ENCODE measurements at places on chromosomes 13 and 19.
A peak's percentile ranks its signal among the peaks of the same experiment; 100 is the strongest.

DNA sequence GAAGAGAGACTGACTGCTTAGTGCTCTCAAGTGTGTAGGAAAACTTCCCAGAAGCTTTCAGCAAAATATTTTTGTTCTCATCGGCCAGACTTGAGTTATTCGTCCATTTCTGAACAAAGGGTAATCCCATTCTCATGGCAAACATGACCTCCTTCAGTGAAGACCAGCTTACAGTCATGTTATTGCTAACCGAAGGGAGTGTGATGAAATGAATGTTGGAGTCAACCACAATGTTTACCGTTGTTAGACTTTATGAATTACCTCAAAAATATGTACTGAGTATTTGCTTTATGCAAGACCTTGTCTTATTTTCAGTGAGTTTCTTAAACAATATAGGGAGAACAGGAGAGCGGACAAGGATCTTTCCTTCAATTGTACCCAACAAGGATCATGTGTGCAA, 228.6 kb downstream of the LMO7 start:
- no peak for DNase-seq

DNA sequence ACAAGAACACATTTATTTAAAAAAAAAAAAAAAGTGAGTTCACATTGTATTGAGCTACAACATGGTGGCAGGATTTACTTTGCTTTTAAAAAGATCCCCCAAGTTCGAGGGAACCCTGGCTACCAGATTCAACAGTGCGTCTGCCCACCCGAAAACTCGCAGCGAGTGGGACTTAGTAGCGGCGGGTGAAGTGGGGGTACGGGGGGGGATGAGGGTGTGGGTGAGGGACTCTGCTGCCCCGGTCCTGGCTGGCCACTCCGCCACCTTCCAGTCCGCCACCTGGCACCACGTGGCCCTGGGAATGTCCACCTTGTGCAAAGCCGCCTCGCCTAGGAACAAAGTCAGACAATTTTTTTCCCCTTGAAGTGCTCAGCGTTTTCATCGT, 19.3 kb upstream of the TINCR start:
- DNase-seq, result no peak

DNA sequence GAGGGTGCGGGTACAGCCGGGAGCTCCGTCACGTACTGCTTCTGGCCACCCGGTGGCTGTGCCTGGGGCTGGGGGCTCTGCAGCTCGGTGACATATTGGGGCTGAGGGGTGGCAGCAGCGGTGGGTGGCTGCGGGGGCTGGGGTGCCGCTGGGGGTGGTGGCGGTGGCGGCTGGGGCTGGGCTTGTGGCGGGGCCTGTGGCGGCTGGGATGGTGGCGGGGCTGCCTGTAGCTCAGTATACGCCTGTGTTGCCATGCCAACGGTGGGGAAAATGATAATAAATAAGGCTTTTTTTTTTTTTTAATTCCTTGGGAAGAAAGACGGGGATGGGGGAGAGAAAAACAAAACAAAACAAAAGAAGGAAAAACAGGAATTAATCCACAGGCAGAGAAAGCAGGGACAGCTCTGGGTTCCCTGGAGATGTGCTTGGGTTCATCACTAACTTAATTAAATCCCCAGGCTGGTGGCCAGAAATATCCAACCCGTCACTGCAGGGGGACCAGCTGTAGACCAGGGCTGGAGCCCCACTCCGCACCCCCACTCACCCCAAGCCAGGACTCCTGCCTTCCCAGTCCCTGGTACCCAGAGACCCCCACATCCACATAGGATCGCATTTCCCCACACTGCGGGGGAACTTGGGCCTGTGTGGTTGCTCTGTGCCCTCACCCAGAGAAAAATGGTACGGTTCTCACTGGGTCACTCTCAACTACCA, 12.4 kb downstream of the RFX1 start:
- no peak for DNase-seq

DNA sequence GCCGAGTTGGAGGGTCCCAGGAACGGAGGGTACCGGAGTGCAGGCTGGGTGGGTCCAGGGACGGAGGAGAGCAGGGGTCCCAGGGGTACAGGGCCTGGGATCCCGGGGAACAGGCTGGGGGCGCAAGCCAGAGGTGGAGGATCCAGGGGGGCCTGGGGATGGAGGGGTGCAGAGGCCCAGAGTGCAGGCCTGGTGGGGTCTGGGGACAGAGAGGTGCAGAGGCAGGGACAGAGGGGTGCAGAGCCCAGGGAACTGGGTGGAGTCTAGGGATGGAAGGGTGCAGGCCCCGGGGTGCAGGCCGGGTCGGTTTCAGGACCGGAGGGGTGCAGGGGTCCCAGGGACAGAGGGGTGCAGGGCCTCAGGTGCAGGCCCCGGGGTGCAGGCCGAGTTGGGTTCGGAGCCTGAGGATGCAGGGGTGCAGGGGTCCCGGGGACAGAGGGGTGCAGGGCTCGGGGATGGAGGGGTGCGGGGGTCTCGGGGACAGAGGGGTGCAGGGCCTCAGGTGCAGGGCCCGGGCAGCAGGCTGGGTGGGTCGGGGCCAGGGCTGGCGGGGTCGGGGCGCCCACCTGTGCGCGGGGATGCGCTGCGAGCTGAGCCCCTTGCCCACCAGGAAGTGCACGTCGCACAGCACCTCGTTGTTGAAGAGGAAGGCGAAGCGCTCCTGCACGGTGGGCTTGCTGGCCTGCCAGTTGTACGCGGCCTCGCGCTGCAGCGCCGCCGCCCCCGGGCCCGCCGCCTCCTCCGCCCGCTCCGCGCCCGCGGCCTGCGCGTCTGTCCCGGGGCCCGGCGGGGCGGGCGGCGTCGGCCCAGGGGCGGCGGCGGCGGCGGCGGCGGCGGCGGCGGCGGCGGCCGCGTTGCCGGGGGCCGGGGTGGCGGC, 545 bp downstream of the BTBD2 start:
- DNase-seq, result no peak

GRCh38 chr19:50830266-50831025, 2.9 kb downstream of the KLK15 start:
- no peak for DNase-seq

DNA sequence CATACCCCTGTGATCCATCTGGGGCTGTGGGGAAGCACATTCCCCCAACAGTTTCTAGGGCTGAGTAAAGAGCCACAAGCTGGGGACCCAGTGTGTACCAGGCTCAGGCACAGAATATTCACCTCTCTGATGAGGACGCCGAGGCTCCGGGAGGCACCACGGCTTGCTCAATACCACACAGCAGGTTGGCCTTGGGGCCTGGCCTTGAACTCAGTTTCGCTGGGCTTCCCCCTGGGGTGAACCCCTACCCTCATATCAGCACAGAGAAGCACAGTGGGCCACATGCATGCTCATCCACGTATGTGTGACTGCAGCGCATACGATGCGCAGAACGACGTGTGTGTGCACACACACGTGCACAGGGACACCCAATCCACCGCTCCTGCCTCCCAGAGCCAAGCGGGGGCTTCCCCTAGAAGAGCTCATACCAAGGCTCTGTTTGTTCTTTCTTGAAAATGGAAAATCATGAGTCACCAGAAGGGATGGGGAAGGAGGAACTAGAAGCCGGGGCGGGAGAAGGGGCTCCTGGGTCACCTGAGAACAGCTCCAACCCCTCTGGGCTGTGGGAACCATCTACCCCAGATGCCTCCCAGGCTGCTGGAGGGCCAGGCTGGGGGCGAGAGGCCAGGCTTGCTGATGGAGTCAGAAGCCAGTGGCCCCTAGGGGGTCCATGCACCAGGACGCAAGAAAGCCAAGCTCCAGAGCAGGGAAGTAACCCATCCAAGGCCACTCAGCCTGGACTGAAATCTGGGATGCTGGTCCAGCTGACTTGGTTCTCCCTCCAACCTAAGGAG, 4.9 kb upstream of the PDE4C start:
- DNase-seq, result no peak

DNA sequence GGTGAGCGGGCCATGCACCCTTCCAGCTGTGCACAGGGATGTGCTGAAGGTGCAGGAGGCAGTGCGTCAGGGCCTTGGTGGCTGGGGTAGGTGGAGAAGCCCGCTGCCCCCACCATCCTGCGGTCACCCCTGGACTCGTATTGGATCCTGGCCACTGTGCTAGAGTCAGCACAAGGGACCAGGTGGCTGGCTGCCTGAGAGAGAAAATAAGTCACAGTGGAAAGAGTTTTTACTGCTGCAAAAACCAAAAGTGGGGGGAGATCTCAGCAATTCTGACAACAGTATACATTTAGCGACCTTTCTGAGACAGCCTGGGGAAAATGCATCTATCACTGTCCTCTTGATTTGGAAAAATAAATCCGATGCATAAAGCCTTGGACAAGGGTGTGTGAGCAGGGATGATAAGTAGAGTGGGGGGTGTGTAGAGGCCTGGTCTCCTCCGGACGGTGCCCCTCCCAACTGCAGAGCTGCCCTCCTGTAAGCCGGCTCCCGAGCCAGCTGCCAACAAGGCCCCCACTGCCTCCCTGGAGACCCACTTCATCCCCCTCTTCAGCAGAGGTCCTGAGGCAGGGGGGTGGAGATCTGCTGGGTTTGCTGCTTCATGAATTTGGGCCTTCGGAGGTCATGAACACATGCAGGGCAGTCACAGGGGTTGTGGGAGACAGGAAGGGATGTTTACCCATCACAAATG, 84.2 kb downstream of the SLC7A1 start:
- no peak for DNase-seq

- no peak for DNase-seq
These were observed 117.5 kb downstream of the CCNA1 start for GRCh38 chr13:36549755-36550154.

- no peak for DNase-seq
These were observed 485.3 kb downstream of the UQCRFS1 start for GRCh38 chr19:28727480-28728159.

GRCh38 chr13:73578251-73578875, 519.6 kb downstream of the KLF5 start:
- no peak for DNase-seq

- no peak for DNase-seq
These were observed 336.0 kb downstream of the TBC1D4 start for GRCh38 chr13:75145927-75146326.

DNA sequence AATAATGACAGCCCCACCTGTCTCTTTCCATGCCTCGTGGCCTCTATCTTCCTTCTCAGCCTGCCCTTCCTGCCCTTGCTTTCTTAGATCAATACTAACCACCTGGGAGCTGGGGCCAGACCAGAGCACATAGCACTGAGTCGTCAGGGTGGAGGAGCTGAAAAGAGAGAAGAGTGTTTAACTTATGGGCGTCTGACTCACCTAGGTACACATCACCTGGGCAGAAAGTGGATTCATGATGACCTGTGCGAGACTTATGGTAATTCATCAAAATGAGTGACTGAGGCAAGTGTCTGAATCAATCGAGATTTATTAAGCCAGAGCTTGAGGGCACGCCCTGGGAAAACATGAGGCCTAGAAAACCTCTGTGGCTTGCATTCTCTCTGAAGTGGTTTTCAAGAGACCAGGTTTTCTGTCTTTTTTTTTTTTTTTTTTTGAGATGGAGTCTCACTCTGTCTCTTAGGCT, 19.2 kb downstream of the CEACAM6 start:
- DNase-seq, result no peak

DNA sequence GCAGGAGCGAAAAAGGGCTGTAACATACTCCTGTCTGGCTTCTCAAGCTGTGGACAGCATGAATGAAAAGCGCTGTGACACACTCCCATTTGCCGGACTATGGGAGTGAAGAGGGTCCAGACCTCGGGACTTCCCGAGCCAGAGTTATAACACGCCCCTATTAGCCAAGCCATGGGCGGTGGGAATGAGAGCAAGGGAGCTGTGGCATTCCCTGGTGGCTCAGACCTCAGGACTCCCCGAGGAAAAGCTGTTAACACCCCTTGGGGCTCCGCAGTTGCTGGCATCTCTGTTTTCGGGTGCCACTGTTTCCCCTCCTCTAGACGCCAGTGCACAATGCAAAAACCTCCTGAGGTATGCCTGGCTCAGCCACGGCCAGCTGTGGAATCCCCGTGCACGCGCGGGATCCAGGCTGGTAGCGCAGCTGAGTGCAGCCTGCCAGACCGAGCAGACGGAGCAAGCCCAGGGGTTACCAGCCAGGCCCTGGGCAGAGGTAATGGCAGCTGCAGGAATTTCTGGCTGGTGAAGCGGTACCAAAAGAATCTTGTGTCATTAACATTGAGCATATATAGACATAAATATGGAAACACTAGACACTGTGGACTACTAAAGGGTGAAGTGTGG, 1534.6 kb upstream of the PRR20A start:
- DNase-seq, result no peak

- DNase-seq, result no peak
These were observed 330.2 kb downstream of the KLF12 start for GRCh38 chr13:73803997-73804396.

DNA sequence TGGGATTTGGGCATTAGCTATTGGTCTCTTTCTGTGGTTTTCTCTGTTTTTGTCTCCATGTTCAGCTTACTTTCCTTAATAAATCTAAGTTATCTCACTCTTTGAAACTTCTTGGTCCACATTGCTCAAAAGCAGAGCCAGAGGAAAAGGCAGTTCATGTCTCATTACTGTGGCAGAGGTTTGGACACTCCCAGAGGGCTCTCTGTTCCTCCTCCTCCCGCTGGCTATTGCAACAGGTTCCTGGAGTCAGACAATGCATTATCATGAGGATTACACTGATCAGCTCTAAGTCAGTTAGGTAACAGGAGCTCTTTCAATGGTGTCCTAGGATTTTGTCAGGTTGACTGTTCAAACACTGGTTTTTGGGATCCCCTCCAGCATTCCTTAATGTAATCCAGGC, 298.8 kb downstream of the NDFIP2 start:
- no peak for DNase-seq

DNA sequence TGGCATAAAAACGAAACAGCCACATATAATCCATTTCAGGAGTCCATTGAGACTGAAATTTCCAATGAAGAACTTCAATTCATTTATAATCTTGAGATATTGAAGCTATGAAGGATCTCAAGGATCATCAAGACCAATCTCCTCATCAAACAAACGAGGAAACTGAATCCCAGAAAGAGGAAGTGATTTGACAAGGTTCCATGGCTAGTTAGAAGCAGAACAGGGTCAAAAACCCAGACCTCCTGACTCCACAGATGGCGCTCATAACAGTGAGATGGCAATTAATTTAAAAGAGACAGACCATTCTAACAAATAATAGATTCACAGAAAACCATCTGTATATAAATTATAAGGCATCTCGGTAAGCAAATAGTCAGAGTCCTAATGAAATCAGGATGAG, 229.7 kb downstream of the KCTD12 start:
- no peak for DNase-seq

DNA sequence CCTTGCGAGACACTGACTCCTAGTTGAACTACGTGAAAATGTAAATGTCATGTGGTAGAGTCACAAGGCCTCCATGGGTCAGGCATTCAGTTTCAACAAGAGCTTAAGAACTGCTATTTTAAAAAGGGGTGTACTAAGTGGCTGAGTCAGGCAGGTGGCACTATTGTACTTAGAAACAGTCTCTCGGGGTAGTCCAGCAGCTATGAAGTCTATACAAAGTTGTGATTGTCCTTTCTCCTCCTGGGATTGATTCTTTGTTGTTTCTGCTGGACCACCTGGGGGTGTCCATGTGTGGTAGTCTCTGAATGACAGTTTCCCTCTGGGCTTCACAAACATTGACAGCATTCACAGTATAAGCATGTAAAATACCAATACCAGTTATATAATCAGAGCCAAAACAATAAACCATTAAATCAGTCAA, 33.0 kb downstream of the UGGT2 start:
- DNase-seq, result peak; percentile 8

DNA sequence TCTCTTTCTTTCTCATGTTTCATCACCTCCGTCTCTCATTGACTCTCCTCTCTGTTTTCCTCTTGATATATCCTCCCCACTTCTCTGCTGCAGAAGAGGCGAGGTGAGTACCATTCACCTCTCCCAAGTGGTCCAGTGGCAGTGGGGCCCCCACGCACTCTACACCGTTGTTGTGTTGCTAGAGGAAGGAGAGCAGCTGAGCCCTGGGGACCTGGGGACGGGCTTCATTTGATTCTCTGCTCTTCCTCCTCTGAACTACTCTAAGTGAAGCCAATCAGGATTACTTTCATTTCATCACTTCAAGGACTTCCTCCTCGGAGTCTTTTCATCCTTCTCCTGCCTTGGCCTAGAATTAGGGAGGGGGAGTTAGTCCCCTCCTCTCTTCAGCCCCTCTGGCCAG, 64.6 kb downstream of the CCNE1 start:
- DNase-seq, result no peak

All from NCI-H1048 (cell line).